ENCODE measurements at places on chromosomes 6 and 20.

DNA sequence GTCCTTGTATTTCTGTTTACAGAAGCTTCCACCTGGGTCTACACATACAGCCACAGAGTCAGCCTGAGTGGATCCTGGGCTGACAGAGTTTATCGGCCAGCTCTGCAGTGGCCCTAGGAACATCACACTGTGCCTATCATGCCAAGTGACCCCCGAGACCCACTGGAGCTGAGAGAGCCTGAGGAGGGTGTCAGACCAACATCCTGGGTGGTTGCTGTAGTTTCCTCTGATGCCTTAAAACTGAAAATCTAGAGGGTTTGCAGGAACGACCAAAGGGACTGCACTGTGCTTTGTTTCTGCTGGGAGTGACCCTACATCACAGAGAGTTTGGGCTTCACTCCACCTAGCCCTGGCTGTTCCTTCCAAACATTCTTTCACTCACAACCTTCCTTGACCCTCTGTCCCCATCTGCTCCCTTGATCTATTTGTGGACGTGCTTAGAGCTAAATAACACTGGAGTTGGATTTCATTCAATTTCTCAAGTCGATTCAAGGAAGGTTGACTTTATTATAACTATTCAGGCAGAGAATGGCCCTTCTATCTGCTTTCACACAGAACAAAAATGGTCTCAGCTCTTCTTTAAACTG lies 18.1 kb downstream of the MYLK4 start:
- no peak for DNase-seq

- DNase-seq = peak; percentile 41
These were observed 59.9 kb downstream of the SULF2 start for GRCh38 chr20:47725248-47725973.

- DNase-seq = no peak
These were observed 3.2 kb upstream of the CST3 start for GRCh38 chr20:23640671-23641667.

GRCh38 chr6:22880686-22881433 lies 311.5 kb downstream of the HDGFL1 start:
- DNase-seq = no peak

DNA sequence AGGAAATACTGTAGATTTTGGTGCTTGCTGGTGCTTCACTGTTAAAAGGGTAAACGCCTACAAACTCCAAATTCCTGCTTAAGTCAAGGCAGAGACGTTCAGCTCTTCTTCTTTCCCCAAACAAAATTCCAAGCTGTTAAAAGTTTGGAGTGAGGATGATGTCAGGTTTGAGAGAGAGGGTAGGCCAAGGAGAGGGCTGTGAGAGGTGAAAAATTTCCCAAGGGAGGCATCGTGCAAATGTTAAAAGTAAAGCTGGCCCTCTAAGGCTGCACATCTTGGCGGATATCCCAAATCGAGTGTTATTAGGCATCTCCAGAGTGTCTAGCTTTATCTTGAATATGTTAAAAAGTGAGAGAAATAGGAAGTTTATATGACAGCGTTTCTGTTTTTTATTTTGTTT lies 651.8 kb downstream of the QKI start:
- DNase-seq = no peak

DNA sequence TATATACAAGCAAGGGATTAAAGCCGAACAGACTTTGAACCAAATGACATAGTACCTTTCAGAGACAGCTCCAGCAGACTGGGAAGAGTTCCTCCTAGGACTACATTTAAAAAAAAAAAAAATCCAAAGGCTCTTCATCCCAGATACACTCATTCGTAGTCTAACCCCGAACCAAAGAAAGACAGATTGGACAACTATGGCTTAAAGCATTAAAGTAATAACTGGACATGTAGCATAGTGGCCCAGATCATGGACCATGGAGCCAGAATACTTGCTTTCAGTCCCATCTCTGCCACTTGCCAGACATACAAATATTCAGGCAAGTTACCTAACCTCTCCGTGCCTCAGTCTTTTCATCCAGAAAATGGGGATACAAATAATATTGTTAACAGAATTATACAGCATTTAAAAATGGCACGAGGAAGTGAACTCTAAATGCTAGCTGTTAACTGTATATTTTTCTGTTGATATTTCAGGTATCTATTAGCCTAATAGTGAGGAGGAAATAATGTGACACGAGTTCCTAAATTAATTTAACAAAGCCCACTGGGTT lies 123.7 kb downstream of the HIVEP2 start:
- DNase-seq = no peak

- no peak for DNase-seq
These were observed 127.4 kb downstream of the MYLK4 start for GRCh38 chr6:2623295-2623694.

- no peak for DNase-seq
These were observed 125.0 kb downstream of the NFATC2 start for GRCh38 chr20:51417250-51418136.

DNA sequence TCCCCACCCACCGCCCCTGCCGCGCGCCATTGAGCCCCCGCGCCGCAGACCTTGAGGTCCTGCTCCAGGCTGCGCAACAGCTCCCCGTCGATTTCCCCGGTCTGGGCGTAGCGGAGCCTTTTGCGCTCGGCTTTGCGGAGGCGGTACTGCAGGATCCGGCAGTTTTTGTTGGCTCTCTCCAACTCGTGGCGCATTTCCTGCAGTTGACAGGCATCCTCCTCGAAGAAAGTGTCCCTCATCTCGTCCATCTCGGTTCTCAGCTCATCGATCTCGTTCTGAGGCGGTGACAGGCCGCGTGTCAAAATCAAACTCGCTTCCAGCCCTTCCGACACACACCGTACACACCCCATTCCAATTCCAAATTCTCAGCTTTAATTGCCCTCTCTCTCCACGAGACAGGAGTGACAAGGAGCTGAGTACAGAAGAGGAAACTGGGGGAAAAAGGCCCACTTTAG lies 4.3 kb downstream of the MTCL3 start:
- DNase-seq = no peak

DNA sequence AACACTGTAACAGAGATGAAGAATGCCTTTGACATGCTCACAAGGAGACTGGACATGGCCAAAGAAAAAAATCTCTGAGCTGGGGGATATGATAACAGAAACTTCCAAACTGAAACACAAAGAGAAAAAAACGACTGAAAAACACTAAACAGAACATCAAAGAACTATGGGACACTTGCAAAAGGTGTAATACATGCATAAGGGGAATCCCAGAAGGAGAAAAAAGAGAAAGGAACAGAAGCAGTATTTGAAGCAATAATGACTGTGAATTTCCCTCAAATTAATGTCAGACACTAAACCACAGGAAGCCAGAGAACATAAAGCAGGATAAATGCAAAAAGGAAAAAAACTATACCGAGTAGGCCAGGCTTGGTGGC lies 117.4 kb upstream of the ARID1B start:
- no peak for DNase-seq

DNA sequence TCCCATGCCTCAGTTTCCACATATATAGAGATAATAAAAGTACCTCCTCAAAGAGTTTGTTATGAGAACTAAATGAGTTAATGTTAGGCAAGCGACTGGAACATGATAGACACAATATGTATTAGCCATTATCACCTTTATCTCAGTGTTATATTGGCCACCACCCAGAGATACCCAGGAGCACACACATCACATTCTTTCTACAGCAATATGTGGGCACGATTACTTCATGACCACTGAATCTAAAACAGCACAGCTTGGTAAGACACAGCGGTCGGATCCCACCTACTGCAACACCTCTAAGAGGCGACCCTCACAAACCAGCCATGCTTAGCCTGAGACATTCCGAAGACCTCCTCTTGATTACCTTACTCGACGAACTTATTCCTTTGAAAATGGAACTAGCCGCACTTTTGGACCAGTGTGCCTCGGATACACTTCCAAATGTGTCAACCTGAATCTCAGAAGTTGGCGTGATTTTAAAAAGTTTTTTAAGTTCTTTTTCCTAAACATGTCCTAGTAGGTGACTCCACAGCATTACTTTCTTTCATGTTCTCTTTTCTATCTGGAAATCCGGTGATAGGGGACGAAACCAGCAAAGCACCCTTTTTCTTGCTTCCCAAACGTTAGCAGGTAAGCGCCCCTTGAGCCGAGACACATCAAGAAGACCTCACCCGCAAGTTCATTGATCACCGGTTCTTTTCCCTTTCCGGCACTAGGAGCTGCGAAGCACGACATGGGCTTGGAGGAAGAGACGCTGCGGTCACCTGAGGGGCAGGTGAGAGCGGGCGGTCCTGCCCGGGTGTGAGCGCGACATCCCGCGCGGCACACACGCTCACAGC lies 923 bp downstream of the GMDS start:
- DNase-seq = no peak

DNA sequence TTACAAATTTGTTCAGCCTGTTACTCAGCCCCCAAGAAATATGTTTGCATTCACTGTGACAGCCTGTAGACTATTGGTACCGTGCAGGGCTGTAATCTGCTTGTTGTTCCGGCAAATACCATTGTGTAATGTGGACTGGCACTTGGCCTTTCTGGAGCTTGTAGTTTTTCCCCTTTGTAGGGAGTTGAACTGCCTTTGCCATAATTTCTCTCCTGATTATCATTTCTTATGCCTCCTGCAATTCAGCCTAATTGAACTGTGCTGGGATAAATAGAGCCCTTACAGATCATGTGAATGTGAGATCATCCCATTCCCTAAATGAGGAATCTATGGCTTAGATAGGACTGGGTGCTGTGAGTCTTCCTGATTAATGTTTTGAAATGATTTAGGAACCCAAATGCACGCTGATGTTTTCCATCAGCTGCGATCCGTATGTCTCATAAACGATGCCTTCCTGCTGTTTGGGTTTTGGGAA lies 185.1 kb downstream of the JARID2 start:
- no peak for DNase-seq

- no peak for DNase-seq
These were observed 22.9 kb downstream of the CYP21A2 start for GRCh38 chr6:32060966-32061655.

- no peak for DNase-seq
These were observed 30.6 kb upstream of the CCDC167 start for GRCh38 chr6:37530297-37530696.

DNA sequence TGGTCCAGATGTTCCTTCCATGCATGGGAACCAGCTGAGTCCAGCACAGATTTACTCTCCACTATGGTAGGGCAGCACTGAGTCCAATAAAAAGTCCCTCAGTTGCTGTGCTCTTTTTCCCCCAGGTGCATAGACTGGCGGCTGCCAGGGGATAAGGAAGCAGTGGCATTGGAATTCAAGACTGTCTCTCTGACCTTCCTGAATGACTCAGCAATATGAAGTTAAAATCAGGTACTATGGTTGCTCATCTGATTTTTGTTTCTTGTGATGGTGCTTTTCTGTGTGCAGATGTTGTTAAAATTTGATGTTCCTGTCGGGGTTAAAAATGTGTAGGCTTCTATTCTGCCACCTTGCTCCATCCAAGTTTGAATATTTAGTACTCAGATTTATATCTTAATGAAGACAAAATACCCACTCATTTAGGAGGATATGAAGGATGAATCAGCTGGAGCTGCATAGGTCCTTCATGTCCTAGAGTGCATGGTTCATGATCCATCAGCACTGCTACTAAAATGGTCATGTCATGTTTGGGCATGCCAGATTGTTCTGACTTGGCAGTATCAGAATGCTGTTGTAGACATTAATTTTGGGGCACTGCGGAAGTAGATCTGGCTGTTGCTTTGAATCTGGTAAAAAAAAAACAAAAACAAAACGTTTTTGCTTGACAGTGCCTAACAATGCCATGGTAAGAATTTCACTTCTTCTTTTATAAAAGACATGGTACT lies 321.2 kb upstream of the MAP3K7 start:
- no peak for DNase-seq

DNA sequence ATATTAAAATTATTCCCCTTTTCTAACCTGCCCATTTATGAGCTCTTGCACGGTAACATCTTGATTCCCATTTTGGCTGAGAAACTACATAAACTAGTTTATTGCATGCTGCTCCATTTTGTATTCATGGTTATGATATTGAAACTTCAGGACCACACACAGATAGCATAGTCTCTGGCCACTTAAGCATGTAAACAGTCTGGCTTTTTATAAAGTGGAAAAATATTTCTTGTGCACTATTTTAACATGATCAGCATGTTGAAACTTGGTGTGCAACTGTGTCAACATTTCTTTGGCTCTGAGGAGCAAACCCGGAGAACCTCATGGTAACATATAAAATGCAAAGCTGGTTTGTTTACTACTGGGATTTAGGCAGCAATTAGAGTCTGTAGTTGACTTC lies 70.7 kb downstream of the SLX4IP start:
- no peak for DNase-seq

GRCh38 chr6:116087437-116088027 lies 13.1 kb upstream of the NT5DC1 start:
- no peak for DNase-seq

- no peak for DNase-seq
These were observed 32.9 kb upstream of the PDE10A start for GRCh38 chr6:165695722-165696515.

DNA sequence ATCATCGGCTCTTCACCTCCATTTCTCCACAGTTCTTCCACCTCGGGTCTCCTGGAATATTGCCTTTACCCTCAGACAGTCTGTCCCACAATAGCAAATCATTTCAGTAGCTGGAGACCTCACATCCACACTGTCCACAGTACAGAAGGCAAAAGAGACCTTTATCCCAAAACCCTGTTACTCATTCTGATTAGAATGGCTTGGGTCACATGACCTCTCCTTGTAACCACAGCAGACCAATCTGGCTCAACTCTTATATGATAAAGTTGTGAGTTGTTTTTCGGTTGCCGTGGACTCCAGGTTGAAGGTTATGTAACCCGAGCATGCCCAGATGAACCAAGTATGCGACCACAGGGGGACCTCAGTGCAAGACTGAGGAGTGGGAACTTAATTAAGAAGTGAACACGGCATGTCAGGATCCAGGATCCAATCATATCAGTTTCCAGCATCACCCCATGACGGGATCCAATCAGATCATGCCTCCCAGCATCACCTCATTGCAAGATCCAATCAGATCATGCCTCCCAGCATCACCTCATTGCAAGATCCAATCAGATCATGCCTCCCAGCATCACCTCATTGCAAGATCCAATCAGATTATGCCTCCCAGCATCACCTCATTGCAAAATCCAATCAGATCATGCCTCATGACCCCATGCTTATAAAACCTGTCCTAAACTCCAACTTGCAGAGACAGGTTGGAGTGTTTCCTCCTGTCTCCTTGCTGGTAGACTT lies 68.7 kb downstream of the LY86 start:
- DNase-seq = no peak

DNA sequence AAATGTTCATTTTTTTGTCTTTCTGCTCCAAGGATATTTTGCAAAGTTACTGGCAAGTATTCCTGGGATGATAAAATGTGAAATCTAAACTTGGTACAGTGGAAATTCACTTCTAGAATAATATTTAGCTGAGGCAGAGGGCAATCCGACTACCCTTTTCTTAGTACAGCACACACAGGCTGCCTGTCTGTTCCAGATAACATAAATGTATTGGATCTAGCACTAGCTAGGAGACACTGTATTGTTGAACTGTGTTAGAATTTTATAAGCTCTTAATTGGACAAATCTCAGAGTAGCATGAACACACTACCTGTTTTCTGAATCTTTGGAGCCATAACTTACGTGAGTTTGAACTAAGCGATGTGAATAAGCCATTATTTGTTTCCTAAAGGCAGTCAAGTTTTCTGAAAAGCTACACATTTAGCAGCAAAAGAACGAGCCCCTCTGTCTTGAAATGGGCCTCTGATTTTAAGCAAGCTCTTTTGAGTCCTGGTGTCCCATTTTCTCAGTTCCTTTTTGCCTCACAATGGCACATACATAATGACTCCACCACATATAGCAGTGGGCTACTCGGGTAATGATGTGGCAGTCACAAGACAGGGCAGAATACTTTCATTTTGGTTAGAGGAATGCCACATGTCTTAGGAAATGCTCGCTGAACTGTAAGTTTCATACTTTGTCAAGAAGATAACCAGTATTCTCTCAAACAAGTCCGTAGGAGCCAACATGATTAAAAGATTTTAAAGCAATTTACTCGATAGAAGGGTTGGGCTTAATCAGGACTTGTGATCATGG lies 116.5 kb upstream of the ESR1 start:
- no peak for DNase-seq
